ENCODE measurements at places on chromosomes 3 and 15.

GRCh38 chr3:48544141-48544540 lies 12.5 kb downstream of the PFKFB4 start:
- DNase-seq, result no peak

DNA sequence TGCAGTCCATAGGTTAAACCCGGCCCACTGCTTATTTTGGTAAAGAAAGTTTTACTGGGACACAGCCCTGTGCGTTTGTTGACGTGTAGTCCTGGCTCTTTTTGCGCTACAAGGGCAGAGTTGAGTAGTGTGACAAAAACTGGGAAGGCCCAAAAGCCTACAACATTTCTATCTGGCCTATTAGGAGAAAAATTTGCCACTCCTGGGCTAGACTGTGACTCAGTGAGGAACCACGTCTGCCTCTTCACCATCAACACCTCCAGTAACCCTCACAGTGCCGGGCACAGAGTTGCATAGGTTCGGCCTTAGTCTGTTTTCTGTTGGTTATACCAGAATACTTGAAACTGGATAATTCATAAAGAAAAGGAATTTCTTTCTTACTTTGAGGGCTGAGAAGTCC lies 110.3 kb downstream of the TOP2B start:
- DNase-seq, result no peak

GRCh38 chr15:67188551-67189218 lies 65.8 kb downstream of the AAGAB start:
- no peak for DNase-seq

- DNase-seq, result no peak
These were observed 26.3 kb upstream of the DYNC1LI1 start for GRCh38 chr3:32596909-32597369.

DNA sequence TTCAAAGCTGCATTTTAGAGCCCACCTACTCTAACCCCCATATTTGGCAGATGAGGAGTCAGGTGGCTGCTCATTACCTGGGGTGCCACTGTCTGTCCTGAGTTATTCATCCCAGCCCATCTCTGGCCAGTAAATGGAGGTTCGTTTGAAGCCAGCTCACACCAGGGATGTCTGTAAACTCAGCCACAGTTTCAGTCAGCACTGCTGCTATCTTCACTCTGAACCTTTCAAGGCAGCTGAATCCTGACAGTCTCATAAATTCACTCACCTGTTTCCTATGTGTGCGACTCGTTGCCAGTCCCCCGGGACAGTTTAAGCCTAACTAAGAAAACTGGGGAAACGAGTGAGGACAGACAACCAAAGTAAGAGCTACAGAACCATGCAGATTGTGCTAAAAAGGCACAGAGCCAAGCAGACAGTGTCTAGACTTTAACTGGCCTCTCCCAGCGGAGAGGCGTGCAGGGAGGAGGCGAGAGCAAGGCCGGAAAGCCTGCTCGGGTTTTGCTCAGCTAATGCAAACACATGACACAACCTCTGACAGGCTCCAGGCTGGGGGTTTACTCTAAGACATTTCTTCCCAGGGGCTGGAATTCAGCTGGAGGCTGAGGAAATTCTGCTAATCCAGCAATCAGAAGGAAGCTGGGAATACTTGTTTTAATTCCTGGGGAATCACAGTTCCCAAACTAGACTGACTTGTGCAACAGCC lies 12.0 kb downstream of the FSTL1 start:
- DNase-seq, result no peak

DNA sequence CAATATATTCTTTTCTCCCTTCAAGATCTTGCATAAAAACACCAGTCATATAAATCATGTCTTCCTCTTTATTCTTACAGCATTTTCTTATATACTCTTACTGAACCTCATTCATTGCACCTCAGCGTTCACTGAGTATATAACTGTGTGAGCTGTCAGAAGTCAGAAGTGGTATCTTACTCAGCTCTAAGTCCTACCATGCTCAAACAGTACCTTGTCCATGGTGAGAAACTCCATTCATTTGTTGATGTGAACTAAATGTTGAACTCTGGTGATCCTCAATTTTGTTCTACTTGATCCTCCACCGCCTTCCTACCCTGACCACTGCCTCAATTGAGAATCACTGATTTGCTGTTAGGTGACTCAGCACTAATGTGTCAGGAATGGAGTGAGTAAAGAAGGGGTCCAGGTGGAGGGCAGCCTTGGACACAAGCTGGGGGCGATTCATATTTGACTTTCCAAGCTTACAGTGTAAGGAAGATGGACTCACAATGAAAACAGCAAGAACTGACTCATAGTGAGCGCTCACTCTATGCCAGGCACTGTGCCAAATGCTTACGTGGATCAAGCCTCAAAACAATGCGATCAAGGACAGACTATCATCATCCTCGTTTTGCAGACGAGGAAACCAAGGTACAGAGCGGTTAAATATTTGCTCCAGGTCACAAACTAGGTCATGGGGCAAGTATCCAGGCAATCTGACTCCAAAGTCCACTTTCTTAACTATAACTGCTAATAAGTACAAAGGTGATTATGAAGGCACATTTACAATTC lies 13.5 kb upstream of the ZFYVE19 start:
- no peak for DNase-seq

GRCh38 chr3:124802702-124803101 lies 72.5 kb downstream of the UMPS start:
- DNase-seq, result no peak

- DNase-seq, result no peak
These were observed 474.6 kb upstream of the TPRG1 start for GRCh38 chr3:188697127-188697526.

- DNase-seq, result no peak
These were observed 149.1 kb upstream of the SPRED1 start for GRCh38 chr15:38103564-38103963.

DNA sequence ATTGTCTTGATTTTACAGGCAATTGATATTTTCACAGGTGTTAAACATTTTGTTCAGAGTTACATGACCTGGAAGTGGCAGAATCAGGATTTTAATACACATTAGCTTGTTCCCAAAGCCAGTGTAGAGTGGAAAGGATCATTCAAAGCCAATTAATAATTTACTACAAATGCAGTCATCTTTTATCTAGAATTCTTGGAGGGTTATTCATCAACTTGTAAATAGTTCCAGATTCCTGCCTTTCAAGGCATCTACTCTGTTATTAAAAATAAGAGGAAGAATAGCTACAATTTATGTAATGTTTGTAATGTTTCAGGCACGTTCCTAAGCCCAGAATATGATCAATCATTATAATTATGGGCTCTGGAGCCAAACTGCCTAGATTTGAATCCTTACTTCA lies 358.5 kb downstream of the ZNF385D start:
- DNase-seq, result no peak

DNA sequence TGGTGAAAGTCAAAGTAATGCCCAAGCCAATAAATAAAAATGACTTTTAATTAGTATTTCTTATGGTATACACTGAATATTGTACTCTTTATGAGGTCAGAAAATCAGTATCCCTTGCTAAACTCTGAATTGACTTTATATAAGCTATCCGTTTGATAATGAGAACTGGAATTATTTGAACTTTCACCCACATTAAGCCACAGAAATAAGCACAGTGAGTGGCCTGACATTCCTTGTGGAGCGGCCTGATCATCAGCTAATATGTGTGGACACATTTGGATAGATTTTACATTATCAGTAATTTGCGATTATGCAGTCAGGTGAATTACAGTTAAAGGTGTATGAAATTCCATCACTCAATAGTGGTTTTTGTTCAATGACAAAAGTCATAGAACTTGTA lies 136.0 kb upstream of the CBLB start:
- no peak for DNase-seq

DNA sequence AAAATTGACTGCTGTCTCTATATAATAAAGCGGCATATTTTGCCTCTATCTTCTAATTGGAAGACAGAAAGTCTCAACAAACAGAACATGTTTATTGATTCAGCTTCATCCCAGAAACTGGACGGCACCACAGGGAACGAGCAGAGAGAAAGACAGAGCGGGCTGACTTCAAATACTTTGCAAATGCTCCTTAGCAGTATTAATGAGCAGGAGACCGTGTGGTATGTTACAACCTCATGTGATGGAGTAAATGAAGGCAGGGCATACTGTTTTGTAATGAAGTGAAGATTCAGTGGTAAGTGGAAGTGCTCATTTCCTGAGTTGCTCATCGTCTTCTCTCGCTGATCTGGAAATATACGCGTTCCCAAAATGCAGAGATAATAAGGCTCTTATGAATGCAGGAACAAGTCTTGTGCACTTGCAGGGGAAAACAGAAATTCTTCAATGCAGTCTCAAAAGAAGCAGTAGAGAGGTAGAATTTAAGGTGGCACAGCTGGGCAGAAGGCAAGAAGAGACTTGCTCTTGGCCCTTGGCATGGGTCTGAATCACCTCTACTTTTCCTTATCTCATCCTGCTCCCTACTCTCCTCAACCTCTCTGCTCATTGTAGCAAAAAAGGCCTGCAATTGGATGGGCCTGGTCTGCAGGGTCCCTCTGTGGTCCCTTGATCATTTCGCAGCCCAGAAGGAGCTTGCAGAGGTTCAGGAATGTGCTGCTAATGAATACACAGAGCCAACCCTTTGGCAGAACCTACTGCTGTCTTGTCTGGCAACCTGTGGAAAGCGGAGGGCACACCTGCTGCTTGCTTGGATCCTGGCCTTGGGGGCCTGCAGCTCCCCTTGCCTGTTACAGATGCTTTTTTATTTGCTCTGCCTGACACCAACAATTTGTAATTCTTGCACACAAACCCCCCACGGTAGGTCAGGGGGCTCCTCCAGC lies 604.9 kb upstream of the CFAP20DC start:
- no peak for DNase-seq

DNA sequence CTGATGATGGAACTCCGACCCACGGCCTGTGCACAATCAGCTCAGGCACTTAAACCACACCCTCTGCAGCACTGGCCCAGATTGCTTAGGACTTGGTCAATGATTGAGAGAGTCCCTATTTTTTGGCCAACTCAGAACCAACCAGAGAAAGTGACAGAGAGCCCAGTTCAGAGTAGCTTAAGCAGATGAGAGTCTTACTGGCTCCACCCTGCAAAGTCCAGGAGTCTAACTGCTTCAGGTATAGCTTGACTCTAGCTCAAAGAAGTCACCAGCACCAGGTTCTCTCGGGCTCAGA lies 20.1 kb downstream of the SLC6A20 start:
- no peak for DNase-seq

DNA sequence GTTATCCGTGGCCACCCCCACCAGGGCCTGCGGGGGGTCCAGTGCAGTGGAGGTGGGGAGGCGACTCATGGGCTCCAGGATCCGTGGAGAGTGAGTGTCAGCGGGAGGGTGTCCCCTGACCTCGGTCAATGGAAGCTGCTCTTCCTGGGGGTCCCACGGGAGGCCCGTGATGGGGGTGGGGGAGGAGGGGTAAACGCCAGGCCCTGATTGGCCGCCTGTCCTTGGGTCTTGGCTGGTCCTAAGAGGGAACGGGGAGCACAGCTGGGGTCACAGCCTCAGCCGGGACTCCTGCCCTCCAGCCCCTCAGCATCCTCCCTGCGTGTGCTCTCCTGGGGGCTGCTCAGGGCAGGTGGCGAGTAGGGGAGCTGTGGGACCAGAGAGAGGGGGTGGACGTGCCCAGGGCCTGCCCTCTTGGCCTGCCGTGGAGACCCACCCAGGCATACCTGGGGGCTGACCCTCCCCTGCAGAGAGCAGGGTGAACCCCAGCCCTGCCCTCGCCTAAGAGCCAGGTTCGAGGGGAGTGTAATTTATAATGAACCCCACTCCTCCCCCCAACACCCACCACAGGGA lies 184.6 kb downstream of the GOLGA6L6 start:
- no peak for DNase-seq

DNA sequence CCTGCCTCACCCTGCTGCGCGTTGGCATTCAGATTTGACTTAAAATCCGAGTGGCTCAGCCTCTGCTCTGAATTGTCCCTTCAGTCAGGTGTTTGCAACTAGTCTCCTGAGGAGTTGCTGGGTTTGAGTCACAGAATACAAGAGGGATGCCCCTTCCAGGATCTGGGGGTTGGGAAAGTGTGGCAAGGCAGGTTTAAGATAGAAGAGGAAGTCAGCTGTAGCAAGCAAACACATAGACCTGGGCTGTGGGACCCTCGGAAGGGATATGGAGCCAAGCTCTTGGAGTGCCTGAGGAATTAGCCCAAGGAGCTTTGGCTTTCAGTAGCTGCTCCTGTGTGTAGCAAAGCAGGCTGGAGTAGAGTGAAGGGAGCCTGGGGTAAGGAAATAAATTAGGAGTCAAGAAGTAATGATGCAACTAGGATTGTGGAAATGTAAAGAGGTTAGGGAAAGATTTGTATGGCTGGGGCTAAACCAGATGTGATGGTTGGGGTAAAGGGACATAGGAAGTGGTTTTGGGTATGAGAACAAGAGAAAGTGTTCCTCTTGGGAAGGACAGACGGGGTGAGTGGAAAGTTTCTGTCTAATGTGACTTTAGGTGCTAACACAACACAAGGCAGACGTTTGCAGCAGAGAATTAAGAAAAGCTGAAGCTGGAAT lies 41.2 kb downstream of the RAB7A start:
- DNase-seq, result no peak

DNA sequence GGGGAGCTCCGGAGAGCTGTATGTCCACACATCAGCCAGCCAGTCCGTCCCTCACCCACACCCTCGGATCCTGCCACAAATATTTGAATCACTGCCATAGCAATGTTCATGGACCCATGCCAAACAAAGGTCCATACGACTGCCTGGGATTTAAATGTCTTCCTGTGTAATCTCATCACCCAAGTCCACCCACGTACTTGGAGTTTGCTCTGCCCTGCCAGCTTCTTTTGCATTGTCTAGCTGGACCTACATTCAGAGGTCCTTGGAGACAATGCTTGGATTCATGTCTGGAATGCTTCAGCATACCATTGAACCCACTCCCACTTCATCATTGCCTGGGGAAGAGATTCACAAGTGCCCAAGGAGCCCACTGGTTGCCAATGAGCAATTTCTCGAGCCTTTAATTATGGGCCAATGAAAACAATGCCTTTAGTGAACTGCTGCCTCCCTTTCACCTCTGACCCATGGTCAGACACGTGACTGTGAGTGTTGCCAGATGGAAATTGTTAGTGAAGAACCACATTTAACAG lies 90.4 kb upstream of the PHLDB2 start:
- no peak for DNase-seq

DNA sequence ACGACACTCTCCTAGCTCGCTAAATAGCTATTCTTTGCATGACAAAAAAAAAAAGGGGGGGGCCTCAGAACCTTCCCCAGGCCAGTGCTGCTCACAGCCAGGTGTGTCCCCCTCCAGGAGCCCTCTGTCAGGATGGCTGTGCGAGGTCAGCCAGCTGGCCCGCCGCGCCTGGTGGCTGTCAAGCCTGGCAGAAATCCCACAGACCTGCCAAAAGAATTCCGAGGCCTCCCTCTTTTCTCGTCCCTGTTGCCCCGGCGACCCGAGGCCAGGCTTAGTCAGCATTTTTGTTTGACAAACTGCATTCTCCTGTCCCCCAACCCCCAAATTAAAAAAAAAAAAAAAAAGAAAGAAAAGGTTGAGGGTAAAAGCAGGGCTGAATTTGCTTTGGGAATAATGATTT lies 61.9 kb downstream of the TM4SF4 start:
- no peak for DNase-seq

- no peak for DNase-seq
These were observed 60.5 kb downstream of the MEGF11 start for GRCh38 chr15:66193066-66193465.

- no peak for DNase-seq
These were observed 82.1 kb downstream of the PCSK6 start for GRCh38 chr15:101407439-101407838.

All from activated CD4-positive, CD25-positive, alpha-beta regulatory T cell (primary cell).